ENCODE measurements at places on chromosomes 4 and X.

DNA sequence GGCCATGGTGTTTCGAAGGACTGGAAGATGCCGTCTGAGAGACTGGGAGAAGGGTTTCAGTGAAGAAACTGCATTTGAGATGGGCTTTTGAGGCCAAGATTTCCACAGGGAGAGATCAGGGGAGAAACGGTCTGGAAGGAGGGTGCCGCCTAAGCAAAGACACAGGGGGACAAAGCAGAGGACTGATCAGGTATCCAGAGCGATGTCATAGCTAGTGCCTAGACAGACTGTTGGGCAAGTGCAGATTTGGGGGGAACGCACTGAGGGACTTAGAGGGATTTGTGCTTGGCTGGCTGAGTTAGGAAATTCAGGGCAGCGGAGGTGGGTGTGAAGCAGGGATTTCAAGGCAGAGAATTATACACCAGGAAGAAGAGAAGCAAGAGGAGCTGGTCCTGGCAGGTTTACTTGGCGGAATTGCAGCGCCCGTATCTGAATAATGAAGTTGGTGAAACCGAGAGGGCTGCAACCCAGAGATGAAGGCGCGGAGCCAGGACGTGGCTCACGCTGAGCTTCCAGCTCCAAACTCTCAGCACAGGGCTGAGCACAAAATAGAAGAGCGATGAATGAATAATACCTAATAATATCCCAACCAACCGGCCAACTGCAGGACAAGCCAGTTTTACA is 106.9 kb downstream of the MAML3 start:
- no peak for DNase-seq

- no peak for DNase-seq
These were observed 15.0 kb downstream of the BRCC3 start for GRCh38 chrX:155086202-155086840.

DNA sequence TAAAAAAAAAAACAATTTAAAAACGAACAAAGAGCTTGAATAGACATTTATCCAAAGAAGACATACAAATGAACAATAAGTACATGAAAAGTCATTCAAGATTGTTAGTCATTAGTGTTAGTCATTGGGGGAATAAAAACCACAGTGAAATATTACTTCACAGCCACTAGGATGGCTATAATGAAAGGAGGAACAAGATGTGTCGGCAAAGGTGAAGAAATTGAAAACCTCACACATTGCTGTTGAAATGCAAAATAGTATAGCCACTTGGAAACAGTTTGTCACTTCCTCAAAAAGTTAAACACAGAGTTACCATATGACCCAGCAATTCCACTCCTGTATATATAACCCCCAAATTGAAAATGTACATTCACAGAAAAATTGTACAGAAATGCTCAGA is 45.2 kb upstream of the SLC39A8 start:
- no peak for DNase-seq

- no peak for DNase-seq
These were observed 597.2 kb upstream of the GRIA3 start for GRCh38 chrX:122586831-122587230.

GRCh38 chrX:28016823-28017222 is 35.6 kb upstream of the DCAF8L1 start:
- no peak for DNase-seq

- DNase-seq: no peak
These were observed 160.7 kb upstream of the LDB2 start for GRCh38 chr4:17058916-17059741.

- no peak for DNase-seq
These were observed 345.7 kb upstream of the NR3C2 start for GRCh38 chr4:148787831-148788477.
